Bronchial epithelial cell (primary cell): ENCODE measurements at places on chromosomes 5 and 9.

DNA sequence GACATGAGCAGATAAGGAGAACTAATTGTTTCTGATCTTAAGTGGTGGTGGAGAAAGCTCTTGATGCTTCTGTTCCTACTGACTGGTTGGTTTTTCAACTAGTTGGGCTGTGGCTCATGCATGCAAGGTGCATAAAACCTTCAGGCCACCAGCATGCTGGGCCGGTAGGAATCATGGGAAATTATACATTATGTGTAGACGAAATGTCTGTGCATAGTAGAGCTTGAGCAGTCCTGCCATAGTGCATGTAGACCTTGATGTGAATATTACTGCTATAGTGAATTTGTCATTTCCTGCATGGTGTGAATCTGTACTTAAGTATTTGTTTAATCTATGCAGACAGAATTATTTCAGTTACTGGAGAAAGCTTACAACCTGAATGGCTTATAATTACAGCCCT is 433.6 kb upstream of the ADAMTSL1 start:
- DNase-seq: no peak

GRCh38 chr5:150163547-150164059 is 3.0 kb upstream of the CDX1 start:
- no peak for DNase-seq

- no peak for DNase-seq
Observed at GRCh38 chr5:87252283-87252605, 15.4 kb upstream of the RASA1 start.

- DNase-seq: no peak
Observed at GRCh38 chr5:73384861-73385260, 63.7 kb downstream of the FOXD1 start.

- no peak for DNase-seq
Observed at GRCh38 chr9:37056046-37056920, 22.2 kb upstream of the PAX5 start.

GRCh38 chr5:178284996-178285395 is 52.4 kb upstream of the PHYKPL start:
- DNase-seq: no peak
